ENCODE measurements at places on chromosomes 11 and 22.

- DNase-seq: no peak
These were observed 24.0 kb upstream of the CADM1 start for GRCh38 chr11:115528225-115528624.

GRCh38 chr11:17575431-17576425 lies 28.7 kb downstream of the OTOG start:
- no peak for DNase-seq

DNA sequence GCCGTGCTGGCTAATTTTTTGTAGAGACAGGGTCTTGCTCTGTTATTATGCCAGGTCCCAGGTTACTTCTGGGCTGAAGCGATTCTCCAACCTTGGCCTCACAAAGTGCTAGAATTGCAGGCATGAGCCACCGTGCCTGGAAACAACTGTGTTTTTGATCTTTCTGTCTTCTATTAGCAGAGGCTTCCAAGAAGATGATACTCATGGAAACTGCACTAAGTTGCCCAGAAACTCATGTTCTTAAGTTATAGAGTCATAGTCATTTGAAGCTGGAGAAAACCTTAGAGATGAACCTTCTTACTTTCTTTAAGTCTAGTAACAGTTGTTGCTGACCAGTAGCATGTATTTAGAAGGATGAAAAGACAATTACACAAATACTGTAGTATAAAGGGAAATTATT lies 37.1 kb upstream of the HSPA8 start:
- no peak for DNase-seq

DNA sequence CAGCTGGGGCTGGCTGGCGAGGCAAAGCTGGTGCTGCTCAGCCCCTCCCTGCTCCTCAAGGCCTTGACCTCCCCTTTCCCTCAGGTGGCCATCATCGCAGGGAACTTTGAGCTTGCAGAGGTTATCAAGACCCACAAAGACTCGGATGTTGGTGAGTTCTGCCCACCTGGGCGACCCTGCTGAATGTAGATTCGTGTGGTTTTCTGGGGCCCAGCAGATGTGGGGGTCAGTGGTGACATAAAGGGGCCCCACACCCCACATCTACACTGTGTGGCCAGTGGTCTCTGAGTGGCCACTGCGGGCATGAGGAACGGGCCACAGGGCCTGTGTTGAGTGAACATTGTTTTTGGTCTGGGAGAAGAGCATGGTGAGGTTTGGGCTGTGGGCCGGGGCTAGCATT lies 11.9 kb downstream of the SHANK3 start:
- no peak for DNase-seq

GRCh38 chr11:61187505-61188130 lies 15.7 kb upstream of the PGA3 start:
- DNase-seq: peak; percentile 68

- DNase-seq: no peak
These were observed 64.9 kb downstream of the SMIM38 start for GRCh38 chr11:69220561-69221051.
